Activated naive CD4-positive, alpha-beta T cell (primary cell): ENCODE measurements at places on chromosomes 12 and 14.

GRCh38 chr12:129385637-129385990 is 518.2 kb downstream of the TMEM132D start:
- no peak for DNase-seq

GRCh38 chr12:116372815-116373214 is 95.3 kb upstream of the MED13L start:
- DNase-seq: no peak

GRCh38 chr14:101501341-101501740 is 60.0 kb upstream of the DIO3 start:
- DNase-seq: no peak

DNA sequence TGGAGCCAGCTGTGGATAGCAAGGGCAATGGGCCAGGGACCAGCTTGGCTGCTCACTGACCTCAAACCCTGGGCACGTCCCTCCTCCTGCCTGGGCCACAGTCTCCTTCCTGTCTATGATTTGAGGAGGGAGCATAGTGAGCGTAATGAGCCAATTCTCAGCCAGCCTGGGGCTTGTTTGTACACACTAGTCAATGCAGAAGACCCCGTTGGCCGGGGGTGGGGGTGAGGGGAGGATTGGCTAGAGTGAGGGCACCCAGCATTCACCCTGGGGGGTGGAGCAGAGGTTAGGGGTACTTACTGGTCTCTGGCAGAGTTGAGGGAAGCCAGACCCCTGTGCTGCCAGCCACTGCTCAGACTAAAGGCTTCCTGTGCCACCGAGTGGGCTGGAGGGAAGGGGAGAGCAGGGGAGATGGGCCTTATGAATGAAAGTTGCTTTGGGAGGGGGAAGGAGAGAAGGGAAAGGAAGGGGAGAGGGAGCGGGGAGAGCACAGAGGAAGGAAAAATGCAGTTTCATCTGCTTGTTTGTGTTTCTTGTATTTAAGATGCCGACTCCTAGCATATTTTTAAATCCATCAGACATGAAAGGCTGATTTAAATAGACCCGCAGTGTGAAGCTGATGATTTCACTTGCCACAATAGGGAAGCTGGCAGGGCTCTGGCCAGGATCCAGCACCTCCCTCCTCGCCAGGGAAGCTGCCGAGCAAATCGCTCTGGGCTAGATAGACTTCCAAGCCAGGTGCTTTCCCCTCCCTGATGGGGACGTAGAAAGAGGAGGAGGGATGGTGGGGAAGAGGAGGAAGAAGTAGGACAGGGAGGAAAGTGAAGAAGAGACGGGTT is 114.0 kb downstream of the PRMT8 start:
- no peak for DNase-seq
